ENCODE measurements at places on chromosomes 11 and 22. TPM values are rescaled to one million over a fixed set of nuclear protein-coding genes. Genes with fewer than 3 reads are reported as not detected.

The CATSPERZ gene
- polyA plus RNA-seq: not detected

GRCh38 chr11:22344081-22344480 lies 5.9 kb downstream of the SLC17A6 start:
- no peak for DNase-seq

- no peak for DNase-seq
These were observed 136.5 kb downstream of the TRIM29 start for GRCh38 chr11:120001178-120002090.

DNA sequence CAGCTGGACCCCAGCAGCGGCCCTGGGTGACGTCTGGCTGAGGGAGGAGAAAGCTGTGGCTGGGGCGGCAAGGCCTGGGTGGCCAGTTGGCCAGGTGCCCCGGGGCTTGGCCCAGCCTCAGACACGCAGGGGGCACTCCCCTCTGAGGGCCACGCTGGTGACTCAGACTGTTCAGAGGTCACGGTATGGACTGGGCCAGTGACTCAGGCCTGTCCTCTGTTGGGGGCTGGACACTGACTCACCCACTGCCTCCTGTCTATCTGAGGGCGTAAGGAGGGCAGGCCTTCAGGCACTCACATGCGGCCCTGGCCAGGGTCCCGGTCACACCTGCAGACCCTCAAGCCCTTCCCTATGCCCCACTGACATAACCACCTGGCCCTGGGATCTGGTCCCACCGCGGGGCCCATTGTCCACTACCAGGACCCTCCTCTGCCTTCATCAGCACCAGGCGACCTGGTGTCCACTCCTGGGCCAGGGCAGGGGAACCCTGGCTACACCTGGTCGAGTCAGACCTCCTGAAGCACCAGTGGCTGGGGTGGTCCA lies 3.7 kb upstream of the MUC5AC start:
- DNase-seq: no peak

- no peak for DNase-seq
These were observed 23.8 kb downstream of the TEAD1 start for GRCh38 chr11:12698048-12698447.

- no peak for DNase-seq
These were observed 1369.6 kb upstream of the RAG2 start for GRCh38 chr11:37967635-37968034.

DNA sequence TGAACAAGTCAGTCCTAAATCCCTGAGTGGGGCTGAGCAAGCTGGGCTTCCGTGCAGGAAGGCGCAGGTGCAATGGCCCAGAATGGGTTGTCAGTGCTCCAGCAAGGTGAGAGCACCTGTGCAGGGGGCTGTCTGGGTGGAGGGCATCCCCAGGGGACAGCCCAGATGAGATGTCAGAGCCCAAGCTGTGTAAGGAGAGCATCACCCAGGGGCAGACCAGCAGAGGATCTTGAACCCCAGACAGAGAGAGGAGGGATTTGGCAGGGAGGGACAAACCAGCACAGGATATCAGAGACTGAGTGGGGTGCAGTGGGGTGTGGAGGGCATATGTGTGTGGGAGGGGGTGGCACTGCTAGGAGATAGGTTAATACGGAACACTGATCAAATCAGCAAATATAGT lies 114.9 kb upstream of the TMEM45B start:
- DNase-seq: no peak

DNA sequence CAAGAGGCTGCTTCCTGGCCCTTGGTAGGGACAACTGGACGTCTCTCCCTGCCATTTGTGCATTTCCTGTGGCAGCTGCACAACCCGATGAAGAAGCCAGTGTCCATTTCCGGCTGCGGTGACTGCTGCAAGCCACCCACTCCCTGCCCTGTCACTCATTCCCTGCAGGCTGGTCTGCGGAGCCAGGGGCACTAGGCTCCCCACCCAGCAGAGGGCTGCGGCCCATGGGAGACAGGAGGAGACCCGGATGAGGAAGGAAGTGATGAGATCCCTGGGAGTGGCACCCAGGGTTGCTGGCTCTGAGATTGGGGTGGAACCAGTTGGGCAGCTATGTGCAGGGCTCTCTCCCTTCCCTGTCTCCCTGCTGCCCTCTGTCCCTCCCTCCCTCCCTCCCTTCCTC lies 10.0 kb upstream of the MYRF start:
- no peak for DNase-seq

Measured in left lung (tissue), 14 donors.